NCI-H187 (cell line): ENCODE measurements at places on chromosomes 2 and 18.

GRCh38 chr2:64914735-64915509 lies 74.3 kb upstream of the SLC1A4 start:
- DNase-seq = no peak

DNA sequence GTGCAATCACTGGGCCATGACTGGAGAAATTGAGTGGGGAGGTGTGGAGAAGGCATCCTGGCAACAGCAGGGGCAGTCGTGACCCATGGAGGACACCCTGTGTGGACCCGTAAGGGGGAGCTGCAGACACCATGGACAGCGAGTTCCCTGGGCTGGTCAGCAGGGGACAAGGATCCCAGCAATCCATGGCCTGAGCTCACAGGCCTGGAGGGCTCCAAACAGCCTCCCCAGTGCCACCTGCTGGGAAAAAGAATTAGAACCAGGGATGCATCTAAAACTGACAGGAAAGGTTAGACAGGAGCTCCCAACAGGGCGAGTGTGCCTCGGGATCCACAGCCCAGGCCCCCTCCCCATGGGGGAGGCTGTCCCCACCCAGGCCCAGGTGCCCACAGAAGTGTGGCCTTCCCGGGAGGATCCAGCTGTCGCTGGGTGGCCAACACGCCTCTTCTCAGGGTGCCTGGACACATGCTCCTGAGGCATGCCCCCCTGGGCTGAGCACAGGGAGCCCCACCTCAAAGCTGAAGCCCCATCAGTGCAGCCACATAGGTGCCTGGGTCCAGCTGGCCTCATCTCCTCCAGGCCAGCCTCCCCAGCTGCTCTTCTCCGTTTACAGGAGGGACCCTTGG lies 20.5 kb upstream of the KIF1A start:
- DNase-seq = no peak

- DNase-seq = no peak
Measured at GRCh38 chr18:43887491-43887890, 610.2 kb upstream of the SYT4 start.

- DNase-seq = no peak
Measured at GRCh38 chr2:129753261-129753660, 226.2 kb upstream of the RAB6C start.

DNA sequence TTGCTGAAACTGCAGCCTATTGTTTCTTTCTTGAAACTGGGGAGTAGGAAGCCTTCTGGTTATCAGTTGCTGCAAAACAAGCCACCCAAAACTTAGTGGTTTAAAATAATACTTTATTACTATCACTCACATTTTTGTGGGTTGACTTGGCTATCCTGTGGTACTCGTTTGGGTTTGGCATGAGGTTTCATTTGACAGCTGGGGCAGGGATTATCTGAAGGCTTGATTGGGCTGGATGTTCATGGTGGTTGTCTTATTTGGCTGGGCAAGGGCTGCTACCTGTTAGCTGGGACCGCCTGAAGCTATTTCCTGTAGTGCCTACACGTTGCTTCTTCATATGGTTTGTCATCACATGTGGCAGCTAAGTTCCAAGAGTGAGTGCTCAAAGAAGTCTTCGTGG lies 122.3 kb downstream of the PLCL1 start:
- no peak for DNase-seq

GRCh38 chr18:25467226-25467987 lies 115.4 kb upstream of the ZNF521 start:
- DNase-seq = no peak
